ENCODE measurements at places on chromosomes 2 and 18.

- DNase-seq: no peak
Observed at GRCh38 chr2:120539424-120539936, 193.5 kb downstream of the INHBB start.

DNA sequence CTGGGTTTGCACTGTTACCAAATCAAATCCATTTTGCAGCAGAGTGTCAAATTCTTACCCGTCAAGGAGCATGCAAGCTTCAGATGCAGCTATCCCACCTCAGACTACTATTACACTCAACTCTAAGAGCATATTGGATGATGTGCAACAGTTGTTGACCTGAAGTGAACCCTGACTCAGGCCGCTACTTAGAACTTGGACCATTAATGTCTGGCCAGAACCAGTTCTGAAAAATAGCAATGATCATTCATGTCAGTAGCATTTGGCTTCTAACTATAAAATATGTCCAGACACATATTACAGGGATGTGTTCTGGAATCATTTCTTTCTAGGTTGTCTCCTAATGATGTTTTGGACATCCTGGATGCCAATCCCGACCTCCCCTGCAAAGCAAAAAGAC lies 135.5 kb upstream of the PKDCC start:
- no peak for DNase-seq

GRCh38 chr2:204494681-204495080 lies 50.6 kb upstream of the PARD3B start:
- DNase-seq: no peak

DNA sequence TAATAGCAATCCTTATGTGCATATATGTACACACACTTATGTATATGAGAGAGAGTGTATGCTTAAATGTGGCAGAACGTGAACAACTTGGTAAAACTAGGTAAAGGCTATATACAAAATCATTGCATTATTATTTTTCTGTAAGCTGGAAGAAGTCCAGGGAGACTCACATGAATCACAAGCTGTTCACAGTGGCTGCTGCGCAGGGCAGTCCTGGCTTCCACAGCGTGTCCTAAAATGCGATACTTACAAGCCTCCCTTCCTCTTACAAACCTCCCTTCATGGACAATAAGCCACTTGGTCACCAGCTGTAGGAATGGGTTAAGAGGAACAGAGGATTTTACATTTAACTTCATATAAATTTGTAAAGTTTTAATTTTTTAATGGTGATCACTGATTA lies 114.9 kb upstream of the AGAP1 start:
- no peak for DNase-seq

GRCh38 chr2:10686176-10686730 lies 3.5 kb downstream of the NOL10 start:
- no peak for DNase-seq

- DNase-seq: no peak
Observed at GRCh38 chr2:79131687-79132086, 11.4 kb downstream of the REG1A start.

DNA sequence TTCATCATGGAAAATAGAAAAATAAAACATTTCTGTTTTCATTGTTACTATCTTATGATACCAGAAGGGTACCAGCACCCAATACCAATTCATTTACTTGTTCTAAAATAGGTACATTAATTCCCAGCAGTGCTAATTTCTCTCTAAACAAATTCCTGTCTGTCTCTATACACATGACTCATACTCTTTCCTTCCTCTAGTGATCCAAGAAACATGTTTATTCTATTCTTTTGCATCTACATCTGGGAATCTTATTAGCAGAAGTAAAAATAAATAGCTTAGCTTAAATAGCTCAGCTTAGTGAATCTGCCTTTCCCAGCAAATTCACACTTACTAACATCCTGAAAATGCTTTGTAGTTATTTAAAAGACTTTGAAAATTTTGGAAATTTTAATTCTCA lies 84.5 kb upstream of the MAPRE2 start:
- no peak for DNase-seq

GRCh38 chr2:128263902-128264331 lies 54.8 kb downstream of the HS6ST1 start:
- DNase-seq: no peak

DNA sequence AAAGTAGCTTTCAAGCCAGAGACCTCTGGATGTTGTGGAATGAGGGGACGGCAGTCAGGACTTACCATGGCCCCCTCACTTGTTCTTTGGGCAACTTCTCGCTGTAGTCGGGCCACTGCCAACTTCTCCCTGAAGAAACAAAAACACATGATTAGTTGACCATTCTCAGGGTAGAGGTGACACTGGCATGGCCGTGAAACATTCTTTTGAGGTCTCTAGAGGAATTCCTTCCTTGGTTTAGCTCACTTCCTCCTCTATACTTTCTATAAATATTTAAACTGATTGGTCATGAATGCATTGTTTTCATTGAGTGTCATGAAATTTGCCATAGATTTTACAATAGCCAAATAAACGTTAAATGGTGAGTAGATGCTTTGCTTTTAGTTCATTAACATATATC lies 354.6 kb downstream of the NCKAP5 start:
- no peak for DNase-seq

GRCh38 chr2:7031547-7032245 lies 114.5 kb downstream of the RNF144A start:
- DNase-seq: no peak

GRCh38 chr2:216535454-216535995 lies 36.9 kb downstream of the RPL37A start:
- DNase-seq: no peak

DNA sequence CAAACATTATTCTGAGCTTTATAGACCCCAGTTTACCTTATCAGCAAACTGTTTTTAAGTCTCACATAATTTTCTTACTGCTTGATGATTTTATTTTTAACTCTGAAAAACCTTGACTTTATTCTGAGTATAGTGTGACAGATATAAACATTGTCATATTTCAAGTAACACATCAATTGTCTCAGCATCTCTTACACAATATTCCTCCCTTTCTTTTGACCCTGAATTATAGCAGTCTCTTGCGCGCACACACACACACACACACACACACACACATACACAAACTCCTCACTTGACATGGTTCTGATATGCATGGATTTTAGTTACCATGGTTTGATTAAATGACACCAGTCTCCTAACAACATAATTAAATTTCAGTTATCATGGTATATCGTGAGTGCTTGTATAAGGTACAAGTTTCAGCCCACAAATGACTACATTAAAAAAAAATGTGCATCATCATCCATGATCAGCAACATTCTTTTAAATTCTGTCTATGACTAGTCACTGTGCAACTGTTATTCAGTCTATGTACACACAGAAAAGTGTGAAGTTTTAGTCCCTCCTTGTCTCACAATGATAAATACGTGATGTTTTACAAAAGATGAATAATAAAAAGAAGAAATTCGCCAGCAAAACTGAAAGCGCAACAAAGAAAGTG lies 39.5 kb upstream of the TACR1 start:
- DNase-seq: no peak

- no peak for DNase-seq
Observed at GRCh38 chr2:128786741-128787478, 468.2 kb upstream of the HS6ST1 start.

DNA sequence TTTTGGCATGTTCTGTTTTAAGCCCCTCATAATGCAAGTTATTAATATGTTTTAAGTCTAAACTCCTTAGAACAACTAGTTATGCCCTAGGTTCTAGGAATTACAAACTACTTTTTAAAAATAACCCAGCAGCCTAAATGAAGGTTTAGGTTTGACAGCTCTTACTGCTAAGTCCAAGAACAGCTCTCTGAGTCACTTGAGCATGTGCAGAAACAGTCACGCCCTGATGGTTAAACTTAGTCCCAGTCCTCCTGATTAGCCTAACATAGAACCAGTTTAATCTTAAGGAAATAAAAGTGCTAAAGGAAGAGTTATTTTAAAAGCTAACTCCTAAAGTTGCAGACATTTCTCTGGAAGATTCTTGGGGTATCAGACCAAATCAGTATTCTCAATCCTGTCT lies 72.5 kb downstream of the RMDN2 start:
- no peak for DNase-seq

GRCh38 chr2:116915673-116916072 lies 898.8 kb upstream of the DDX18 start:
- DNase-seq: no peak

DNA sequence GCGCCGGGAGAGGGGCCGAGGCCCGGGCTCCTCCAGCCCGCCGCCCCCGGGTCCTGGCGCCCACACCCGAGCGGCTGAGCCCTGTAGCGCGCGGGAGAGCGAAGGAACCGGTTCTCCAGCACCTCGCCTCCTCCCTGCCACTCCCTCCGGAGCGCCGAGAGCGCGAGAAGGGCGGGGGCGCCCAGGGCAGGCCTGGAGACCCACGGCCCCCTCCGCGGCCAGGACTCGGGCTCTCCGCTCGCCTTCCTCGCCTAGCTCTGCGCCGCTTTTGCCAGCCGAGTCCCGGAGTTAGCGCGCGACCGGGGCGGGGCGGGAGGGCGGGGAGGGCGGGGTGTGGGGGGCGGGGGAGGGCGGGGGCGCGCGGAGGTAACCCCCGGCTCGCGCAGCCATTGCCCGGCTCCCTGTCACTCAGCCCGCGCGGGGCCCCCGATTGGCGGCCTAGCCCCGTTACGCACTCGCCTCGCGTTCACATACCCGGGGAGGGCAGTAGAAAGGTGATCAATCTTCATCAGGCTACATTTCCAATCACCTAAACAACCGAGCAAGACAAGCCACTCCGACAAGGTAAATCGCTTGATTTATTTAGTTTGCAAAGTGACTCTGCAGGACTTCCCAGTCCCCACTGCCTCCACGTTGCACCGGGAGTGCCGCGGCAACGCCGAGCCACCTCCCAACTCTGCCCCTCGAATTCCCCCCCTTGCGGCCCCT lies at the start of gene OTX1:
TSS of gene OTX1 (plus strand) at position 497 of the 708 bp plus-strand sequence. CDS start 2,161 bp downstream, outside the sequence.
- no peak for DNase-seq

DNA sequence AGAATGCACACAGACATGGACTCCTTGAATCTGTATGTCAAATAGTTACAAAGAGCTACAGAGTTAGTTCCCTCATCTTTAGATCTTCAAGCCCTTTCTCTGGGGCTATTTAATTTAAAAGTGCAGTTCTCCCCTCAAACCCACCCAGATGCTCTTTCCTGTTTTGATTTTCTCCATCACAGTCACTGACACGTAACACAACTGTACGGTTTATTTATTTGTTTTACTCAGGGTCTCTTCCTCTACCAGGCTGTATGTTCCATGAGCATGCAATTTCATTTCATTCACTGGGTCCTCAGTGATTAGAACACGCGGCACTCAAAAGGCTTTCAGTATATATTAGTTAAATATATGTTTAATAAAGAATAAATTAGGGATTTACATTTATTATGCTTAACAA lies 94.7 kb downstream of the DOCK10 start:
- DNase-seq: no peak

- no peak for DNase-seq
Observed at GRCh38 chr2:219249203-219249980, 3.7 kb upstream of the TUBA4B start.

DNA sequence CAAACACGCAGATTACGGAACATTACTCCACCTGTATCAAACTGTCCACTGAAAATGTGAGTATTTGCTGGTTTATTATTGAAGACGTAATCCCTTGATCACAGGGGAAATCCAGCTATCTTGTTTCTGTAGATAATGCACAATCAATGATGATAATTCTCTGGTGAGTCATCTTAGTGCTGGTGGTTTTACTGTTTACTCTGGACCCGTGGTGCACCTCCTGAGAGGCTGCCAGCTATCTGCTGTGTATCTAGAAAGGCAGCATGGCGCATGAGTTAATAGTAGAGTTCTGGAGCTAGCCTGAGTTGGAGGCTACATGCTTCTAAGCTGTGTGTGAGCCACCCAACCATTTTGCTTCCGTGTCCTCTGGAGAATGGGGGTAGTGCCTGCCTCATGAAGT lies 6.5 kb downstream of the NCAPH start:
- no peak for DNase-seq

GRCh38 chr2:27735263-27735904 lies 36.1 kb upstream of the MRPL33 start:
- DNase-seq: no peak

DNA sequence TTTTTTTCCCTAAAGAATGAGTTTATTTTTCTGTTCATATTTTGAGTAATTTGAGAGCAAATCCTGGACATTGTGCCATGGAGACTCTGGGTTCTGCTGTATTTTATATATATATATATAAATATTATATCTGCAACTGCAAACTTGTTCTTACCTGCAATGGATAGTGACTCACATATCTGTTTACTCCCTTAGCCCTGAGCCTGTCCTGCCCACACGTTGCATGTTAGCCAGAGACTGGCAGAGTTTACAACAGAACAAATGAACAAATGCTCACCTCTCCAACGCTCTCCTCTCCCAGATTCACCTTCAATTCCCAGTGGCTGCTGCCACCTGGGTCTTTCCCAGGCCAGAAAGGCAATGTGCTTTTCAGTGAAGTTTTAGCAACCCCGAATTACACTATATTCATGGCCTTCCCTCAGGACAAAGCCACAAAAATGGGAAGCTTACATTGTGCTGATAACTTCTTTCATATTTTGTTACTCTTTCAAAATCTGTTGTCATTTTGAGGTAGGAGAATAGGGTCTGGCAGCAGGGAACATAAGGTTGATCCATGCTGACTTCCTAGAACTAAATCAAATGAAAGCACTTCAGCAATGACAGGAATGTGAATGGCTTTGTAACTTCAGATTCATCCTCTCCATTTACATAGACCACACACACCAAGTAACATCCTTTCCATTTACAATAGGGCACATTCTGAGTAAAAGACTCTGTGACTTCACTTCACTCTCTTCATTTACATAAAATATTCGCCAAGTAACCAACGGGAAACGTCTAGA lies 105.4 kb upstream of the FAM110C start:
- no peak for DNase-seq

DNA sequence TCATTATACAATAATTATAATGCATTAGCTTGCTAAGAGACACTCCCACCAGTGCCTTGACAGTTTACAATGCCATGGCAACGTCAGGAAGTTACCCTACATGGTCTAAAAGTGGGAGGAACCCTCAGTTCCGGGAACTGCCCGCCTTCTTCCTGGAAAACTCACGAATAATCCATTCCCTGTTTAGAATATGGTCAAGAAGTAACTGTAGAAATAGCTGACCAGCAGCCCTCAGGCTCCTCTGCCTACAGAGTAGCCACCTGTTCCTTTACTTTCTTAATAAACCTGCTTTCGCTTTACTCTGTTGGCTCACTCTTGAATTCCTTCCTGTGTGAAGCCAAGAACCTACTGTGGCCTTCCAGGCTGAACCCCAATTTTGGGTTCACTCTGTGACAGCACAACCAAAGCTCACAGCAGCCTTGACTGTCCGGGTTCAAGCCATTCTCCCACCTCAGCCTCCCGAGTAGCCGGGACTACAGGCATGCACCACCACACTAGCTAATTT lies 20.0 kb upstream of the PTPN2 start:
- no peak for DNase-seq

All from cortex of kidney (tissue), 1 donor.